H54 (cell line): ENCODE measurements at places on chromosomes 5 and 9.
A peak's percentile ranks its signal among the peaks of the same experiment; 100 is the strongest.

GRCh38 chr9:92100237-92100911 lies 14.8 kb downstream of the SPTLC1 start:
- DNase-seq = peak; percentile 81

GRCh38 chr5:80198399-80198798 lies 57.4 kb downstream of the SERINC5 start:
- no peak for DNase-seq

DNA sequence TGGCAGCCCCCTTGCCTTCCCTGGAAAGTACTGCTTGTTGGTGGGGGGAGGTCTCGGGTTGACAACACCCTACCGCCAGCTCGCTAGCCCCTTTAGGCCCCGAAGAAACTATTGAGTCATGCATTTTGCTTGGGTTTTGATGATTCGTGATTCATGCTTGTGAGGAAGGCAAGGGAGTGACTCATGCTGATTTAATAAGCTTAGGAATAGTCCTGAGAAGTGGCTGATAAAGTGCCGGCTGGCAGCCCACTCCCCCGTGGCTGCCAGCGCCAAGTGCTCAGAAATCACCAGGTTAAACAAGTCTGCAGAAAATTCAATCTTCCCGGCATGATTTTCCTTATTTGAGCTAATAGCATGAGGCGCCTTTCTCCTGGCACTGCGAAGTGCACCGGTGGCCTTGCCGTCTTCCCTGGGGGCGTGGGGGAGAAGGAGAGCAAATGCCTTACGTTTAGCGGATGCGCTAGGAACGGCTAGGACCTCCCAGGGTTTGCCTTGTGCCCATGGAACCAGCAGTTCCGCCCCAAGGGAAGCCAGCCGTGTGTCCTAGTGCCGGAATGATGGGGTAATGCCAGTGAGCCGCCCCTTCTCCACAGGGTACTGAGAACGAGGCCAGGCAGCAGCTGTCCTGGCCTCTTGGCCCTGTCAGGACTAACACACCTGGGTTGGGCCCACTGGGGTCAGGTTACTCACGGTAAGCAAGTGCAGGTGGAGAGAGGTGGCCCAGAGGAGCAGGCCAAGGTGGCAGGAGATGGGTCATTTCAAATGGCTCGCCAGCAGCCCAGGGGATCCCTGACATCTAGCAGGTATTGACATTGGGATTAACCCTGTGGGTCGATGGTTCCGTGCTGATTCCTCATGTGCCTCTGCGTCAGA lies 151.9 kb downstream of the MACROH2A1 start:
- peak; percentile 71 for DNase-seq

GRCh38 chr5:14486996-14487896 lies 94.3 kb upstream of the OTULINL start:
- no peak for DNase-seq

DNA sequence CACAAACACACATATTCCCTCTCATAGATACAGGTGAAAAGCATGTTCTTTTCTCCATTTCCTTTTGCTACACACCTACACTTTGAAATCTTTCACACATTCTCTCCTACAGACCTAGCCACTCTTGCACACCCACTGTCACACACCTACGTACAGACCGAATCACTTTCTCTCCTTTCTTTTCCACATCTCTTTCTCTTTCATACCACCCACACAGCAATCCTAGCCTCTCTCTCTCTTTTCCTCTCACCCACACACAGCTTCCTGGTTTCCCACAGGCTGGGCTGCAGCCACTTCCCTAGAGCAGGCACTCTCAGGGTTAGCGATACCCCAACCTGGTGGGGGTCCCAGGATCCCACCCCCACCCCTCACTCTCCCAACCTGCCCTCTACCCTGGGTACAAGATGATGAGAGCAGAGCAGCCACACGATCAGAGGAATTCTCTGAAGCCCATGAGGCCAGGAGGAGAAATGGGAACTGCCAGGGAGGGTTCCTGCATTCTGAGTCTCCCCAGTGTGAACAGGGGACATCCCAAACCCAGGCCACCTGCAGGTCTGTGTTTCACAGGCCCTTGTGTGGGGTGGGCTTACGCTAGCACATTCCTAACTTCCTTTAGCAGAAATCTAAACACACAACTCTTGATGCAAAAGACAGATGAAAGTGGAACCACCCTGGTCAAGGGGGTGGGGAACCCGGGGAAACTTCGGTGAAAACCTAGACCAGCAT lies 17.1 kb upstream of the SYNPO start:
- DNase-seq = no peak

- DNase-seq = no peak
Measured at GRCh38 chr5:16953729-16954128, 17.6 kb upstream of the MYO10 start.

- no peak for DNase-seq
Measured at GRCh38 chr5:7393921-7394799, 1.8 kb upstream of the ADCY2 start.

DNA sequence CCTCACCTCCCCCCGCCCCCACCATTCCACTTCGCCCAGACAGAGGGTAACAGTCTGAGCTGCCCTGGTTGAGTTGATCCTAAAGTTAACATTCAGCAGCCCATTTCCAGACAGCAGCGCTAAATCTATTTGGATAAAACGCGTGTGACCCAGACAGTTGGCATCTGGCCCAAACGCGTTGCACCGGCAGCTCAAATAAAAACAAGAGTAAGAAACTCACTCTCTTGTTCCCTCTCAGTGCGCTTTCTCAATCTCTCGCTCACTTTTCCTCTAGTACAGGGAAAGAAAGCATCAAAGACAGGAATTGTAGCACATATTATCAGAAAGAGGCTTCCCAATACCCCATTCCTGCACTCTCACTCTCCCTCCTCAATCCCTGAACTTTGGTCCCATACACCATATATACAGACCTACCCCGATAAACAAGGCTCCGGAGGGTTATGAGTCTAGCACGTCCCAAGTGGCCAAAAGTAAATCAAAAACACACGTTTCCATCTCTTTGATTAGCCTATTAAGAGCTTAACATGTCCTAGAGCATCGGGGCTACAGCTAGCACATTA lies 1.3 kb downstream of the ADAMTS6 start:
- DNase-seq = no peak

GRCh38 chr9:136608348-136609159 lies 54.2 kb upstream of the EGFL7 start:
- DNase-seq = no peak

- no peak for DNase-seq
Measured at GRCh38 chr5:33309536-33310345, 131.0 kb upstream of the TARS1 start.

GRCh38 chr5:131795228-131795627 lies 1.6 kb downstream of the FNIP1 start:
- no peak for DNase-seq

DNA sequence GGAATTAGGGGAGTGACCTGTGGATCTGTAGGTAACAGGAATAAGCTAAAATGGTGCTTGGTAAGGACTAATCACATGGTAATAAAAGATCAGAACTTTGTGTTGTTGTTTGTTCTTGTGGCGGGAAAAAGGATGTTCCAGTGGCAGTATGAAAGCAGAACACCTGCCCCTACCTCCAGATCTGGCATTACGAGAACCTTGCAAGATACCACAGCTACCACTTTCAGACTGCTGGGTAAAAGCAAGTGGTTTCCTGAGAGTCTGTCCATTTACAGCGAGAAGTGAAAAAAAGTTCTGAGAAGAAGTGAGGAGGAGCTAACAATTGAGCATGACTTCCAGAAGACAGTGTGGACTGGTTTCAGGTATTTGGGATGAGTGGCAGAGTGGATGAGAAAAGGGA lies 252.5 kb downstream of the TLE4 start:
- DNase-seq = no peak

DNA sequence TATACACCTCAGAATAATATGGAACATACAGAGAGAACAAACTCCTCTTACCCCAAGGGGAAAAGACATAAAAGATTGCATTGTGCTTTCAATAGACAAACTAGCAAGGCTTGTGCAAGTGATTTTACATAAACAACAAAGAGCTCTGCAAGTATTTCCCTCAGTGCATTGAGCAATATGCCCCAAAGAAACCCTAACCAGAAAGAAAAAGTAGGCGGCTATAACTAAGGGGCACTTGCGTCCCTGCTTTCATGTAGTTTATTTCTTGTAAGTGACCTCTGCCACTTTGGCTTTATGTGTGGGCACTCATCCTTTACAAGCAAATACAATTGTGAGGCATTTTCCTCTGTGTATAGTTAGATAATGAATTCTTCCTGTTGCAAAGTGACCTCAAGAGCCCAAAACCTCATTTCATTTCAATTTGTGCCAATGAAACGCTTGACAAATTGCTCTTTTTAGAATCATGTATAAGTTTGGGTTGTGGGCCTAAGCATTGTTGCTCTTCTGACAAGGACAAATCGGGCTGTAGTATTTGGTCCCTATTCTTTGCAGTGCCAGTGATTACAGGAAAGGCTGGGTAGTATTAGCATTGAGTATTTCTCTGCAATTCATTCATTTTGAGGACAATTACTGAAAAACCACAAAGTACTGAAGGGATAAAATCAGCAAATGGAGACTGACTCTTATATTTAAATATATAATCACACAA lies 282.2 kb downstream of the DTWD2 start:
- DNase-seq = no peak

GRCh38 chr5:68074048-68074632 lies 141.4 kb upstream of the PIK3R1 start:
- no peak for DNase-seq

- DNase-seq = no peak
Measured at GRCh38 chr5:118033686-118034338, 954.5 kb downstream of the DTWD2 start.

DNA sequence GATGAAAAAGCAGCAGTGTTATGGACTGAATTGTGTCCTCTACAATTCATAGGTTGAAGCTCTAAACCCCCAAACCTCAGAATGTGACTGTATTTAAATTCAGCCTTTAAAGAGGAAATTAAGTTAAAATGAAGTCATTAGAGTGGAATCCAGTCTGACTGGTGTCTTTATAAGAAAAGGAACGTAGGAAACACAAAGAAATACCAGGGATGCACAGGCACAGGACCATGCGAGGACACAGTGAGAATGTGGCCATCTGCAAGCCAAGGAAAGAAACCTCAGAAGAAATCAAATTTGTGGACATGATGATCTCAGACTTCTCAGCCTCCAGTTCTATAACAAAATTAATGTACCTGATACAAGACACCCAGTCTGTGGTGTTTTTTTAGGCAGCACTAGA lies 971.2 kb upstream of the CDH9 start:
- no peak for DNase-seq

DNA sequence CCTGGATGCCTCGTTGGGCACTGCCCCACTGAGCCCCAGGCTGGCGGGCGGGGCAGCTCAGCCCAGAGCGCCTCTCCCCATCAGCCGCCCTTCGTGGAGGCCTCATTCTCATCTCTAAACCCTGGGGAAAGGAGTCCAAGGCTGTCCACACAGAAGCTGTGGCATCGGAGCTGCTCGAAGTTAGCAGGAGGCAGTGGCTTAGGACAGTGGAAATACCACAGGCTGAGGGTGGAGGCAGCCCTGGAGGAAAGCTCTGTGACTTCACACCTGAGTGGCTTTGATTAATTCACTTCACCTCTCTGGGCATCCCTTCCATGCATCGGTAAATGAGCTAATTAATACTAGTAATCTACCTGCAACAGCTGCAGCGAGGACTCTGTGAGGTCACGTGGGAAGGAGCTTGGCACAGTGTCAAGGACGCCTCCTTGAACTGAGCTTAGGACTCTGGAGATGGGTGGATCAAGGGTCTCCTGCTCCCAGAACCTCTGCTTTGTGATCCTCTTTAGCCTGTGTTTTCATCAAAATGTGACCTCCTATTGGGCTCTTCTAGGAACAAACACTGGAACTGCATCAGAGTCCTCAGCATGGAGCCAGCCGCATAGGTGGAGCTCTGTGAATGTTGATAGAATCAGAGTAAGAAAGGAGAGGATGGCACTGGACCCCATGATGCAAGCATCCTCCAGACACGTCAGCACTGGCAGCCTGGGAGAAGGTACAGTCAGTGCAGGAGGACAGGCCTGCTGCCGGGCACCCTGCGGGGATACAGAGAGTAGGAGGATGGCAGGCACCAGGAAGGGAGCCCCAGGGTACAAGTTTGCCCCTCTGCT lies 842 bp upstream of the ANGPTL2 start:
- DNase-seq = no peak

DNA sequence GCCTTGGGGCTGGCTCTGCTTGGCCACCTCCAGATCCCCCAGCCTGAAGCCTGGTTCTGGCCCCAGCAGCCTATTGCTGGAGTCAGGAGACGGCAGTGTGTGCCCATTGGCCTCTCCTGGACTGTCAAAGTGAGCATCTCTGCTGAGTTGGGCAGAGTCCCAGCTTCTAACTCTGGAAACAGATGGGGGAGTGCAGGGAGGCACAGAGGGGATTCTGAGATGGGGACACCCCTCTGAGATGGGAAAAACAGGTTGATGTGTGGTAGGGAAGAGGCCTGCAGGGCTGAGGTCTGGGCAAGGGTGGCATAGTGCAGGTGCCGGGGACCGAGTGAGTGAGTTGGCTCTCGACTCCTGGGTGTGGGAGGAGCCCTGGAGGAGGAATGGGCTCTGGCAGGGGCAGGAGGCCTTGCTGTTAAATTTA lies 27.5 kb downstream of the PHF2 start:
- no peak for DNase-seq

DNA sequence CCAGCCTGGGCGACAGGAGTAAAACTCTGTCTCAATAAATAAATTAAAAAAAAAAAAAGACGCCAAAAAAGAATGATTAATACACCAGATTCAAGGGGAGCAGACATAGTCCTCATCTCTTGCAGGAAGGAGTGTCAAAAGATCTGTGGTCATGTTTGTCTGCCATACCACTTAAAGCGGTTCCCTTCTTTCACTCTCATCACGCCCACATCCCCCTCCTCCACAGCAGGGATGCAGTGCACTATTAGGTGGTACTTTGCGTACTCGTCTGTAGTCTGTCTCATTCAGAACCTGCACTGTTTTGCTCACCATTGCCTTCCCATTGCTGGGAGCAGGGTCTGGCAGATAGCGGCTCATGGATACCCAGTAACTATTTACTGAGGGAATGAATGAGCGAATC lies 11.2 kb downstream of the CDHR2 start:
- no peak for DNase-seq

DNA sequence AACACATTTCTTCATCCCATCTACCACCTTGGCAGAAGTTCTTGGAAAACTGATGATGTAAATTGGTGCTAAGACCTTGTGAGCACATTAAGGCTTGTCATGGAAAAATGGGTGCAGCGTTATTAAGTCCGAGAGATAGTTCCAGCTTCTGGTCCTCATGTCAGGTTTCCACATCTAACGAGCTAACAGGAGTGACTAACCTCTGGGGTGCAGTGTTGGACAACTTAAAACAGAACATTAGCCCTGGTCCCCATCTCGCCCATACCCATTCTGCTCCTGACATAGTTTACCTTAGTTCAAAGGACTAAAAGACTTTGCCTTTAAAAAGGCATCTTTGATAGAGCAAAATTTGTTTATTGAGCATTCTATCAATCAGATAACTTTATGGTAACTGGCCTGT lies 128.0 kb downstream of the SLC1A3 start:
- no peak for DNase-seq

- no peak for DNase-seq
Measured at GRCh38 chr9:75376680-75377254, 288.5 kb downstream of the OSTF1 start.

GRCh38 chr5:67355120-67355713 lies 158.6 kb upstream of the CD180 start:
- no peak for DNase-seq
